Mammary epithelial cell (primary cell): ENCODE measurements at places on chromosomes 4 and X. TPM values are rescaled to one million over a fixed set of nuclear protein-coding genes. Genes with fewer than 3 reads are reported as not detected.

GRCh38 chrX:44989995-44990770 is 117.2 kb downstream of the KDM6A start:
- DNase-seq: no peak

DNA sequence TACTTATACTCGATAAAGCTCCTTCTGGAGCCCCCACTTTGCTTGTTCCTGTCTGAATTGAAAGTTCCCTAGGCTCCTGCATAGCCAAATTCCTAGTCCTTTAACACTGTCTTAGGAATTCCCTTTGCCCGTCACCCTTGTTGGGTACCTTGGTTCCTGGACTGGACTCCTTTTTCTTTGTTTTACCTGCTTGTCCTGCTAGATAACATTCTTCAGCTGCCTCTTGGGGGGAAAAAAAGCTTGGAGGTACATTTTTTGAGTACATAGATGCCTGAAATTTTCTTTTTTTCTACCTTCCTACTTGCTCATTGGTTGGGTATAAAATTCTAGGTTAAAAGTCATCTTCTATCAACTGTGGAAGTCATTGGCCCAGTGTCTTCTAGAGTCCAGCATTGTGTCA is 154.8 kb upstream of the RAPGEF2 start:
- DNase-seq: no peak

Gene MAGEB10
- total RNA-seq: not detected

Gene CDKL2
- 1.8 and 2.9 TPM in 2 replicates for total RNA-seq

Gene VEGFC
- 41.3 and 49.0 TPM in 2 replicates for total RNA-seq

Gene SSX4
- not detected in 2 replicates for total RNA-seq
